ENCODE measurements at places on chromosomes 4 and X.

DNA sequence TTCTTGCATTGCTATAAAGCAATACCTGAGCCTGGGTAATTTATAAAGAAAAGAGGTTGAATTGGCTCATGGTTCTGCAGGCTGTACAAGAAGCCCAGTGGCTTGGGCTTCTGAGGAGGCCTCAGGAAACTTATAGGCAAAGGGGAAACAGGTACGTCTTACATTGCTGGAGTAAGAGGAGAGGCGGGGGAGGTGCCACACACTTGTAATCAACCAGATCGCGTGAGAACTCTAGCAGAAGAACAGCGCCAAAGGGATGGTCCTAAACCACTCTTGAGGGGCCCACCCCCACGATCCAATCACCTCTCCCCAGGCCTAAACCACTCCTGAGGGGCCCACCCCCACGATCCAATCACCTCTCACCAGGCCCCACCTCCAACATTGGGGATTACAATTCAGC lies 50.6 kb upstream of the SHOX start:
- DNase-seq = no peak

DNA sequence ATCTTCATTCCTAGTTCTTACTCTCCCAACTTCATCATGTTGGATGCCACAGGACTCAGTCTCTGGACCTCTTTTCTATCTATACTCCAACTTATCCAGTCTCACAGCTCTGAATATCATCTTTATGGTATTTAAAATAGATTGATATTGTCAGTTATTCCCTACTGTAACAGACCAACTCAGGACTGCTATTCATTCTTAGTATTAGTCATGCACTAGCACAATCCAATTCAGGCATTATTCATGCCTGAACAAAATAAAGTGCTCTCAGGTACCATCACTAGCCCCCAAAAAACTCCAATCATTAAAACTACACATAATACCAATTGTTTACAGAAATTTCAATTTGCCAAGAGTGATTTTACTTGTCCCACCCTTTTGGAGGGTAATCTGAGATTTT lies 37.7 kb downstream of the FRYL start:
- DNase-seq = no peak

DNA sequence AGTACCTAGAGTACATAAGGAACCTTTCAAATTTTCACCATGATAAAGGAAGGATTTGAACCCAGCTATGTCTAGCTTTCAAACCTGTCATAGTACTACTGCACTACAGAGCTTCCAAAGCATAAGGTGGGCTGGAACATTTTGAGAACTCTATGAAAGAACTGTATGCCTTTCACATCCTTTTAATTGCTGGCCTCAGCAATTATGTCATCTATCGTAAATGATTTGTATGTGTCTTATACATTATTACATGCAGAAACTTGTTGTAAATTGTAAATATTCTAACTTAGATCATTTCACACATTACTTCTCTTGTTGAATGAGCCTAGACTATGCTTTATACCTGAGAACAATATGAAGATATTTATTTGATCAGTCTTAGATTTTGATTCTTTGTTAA lies 220.7 kb downstream of the HEPH start:
- DNase-seq = no peak

DNA sequence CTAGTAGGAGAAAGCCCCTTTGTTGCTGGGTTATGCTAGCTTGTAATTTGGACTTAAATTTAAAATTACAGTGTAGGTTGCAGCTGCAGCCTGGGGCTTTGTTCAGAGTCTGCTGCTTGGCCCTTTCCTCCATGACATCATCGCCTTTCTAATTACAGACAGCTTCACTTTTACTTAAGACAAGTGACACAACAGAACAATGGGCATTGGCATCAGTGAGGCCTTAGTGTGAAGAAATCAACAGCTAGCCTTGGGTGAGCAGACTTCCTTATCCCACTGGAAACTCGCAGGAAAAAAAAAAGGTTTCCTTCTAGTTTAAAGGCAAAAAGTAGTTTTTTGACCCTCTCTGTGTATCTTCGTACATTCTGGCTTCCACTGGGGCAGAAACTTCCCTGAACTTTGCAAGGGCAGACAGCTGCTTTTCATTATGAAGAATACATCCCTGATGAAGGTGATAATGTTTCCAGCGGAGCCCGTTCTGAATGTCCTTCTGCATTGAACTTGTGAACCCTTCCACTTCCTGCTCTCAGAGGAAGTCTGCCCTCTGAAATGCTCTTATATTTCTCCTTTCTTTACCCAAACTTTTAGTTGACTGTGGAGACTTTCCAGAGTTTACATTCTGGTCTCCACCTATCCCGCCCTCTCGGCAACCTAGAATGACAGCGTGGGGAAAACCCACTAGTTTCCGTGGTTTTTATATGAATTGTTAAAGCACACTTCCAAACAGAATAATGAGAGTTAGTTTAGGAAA lies 123.2 kb upstream of the FAM9C start:
- DNase-seq = no peak

- DNase-seq = no peak
Observed at GRCh38 chr4:152107736-152108500, 347.1 kb upstream of the GATB start.

- no peak for DNase-seq
Observed at GRCh38 chrX:23228950-23229448, 105.7 kb upstream of the PTCHD1 start.

DNA sequence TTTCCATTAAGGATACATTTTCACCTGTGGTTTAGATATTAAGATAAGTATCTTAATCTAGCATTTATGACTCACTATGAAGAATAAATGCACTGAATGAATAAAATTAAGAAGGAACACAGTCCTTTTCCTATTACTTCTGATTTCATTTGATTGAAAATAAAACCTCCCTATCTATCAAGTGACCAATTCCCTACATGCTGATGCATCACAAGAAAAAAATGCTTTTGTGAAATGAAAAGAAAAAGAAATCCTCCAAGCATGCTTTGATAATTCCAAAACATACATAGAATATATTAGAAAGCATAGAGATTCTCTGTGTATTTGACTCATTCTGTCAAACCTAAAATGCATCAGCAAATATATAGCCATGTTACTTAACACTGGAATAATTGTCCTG lies 37.1 kb downstream of the PCDH10 start:
- DNase-seq = no peak

DNA sequence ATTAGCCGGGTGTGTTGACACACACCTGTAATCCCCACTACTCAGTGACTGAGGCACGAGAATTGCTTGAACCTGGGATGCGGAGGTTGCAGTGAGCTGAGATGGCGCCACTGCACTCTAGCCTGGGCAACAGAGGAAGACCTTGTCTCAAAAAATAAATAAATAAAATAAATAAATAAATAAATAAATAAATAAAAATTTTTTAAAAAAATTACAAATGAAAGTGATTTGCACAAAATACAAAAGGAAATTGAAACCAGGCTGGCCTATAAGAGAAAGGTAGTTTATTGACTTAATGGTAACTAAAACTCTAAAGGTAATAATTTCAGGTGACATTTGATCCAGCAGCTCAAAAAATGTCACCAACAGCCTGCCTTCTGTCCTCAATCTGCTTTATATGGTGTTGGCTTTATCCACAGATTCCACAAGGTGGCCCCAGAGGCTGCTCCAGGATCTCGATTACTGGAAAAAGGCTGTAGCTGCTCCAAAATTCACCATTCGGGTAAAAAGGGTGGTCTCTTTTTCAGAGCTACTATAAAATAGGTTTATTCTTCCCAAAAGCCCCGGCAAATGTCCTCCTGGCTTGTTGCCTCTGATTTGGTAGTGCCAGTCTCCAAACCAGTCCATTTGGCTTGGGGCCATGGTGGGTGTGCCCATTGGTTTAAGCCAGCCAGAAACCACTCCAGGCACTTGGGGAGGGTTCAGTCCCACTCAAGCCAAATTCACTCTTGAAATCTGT lies 61.4 kb upstream of the TRIM2 start:
- DNase-seq = no peak

- no peak for DNase-seq
Observed at GRCh38 chrX:2664502-2664901, 26.6 kb upstream of the CD99 start.

GRCh38 chr4:138097912-138098600 lies 144.1 kb downstream of the SLC7A11 start:
- DNase-seq = no peak

DNA sequence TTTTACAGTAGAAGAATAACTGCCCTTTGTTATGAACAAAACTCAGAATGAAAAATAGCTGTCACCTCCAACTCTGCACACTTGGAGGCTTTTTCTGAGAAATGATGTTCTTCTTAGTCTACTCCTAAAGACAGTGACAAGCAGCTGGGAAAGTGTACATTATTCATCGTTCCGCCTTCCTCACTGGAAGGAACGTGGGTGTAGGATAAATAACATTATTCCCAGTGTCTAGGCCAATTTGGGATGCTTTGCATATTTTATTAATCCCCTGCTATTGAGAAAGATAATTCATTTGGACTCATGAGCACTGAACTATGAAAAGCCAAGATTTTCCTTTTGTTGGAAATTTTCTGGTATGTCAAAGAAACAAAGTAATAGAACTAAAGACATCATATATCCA lies 87.8 kb downstream of the VCX2 start:
- DNase-seq = no peak

DNA sequence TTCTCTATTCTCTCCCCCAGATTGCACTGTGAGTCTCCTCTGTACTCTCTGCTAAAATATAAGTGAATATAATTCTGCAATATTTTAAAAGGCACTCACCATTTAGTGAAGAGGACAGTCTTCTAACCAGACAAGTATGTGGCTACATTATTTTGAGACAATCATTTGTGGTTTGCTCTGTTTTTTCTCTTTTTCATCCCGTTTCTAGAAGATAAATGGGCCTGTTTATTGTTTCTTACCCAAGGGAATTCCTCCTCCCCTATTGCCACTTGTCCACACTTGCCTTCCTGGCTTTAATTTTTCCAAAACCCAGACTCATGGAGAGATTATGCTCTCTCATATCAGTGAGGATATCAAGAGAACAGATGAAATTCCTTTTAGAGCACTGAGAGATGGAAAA lies 18.6 kb upstream of the IL13RA2 start:
- no peak for DNase-seq

- DNase-seq = no peak
Observed at GRCh38 chr4:86895692-86896488, 3.7 kb upstream of the C4orf36 start.

- DNase-seq = no peak
Observed at GRCh38 chr4:36747277-36748129, 466.1 kb downstream of the DTHD1 start.

- DNase-seq = no peak
Observed at GRCh38 chr4:125243789-125244397, 70.9 kb upstream of the FAT4 start.

DNA sequence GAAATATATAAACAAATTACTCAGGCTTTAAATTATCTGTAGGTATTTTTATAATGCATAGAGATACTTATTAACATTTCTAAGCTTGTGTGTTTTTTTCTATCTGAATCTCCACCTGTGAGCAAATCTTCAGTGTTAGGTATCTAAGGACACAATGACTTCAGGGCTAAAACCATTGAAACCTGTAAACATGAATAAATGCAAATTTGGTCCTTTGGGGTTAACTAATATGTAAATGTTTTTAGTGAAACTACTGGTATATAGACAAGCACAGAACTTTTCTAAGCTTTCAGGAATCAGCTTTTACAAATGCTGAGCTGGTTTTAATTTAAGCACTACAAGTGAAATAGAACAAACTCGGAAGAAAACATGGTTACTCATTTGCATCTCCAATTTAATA lies 147.9 kb downstream of the FBXO8 start:
- no peak for DNase-seq

DNA sequence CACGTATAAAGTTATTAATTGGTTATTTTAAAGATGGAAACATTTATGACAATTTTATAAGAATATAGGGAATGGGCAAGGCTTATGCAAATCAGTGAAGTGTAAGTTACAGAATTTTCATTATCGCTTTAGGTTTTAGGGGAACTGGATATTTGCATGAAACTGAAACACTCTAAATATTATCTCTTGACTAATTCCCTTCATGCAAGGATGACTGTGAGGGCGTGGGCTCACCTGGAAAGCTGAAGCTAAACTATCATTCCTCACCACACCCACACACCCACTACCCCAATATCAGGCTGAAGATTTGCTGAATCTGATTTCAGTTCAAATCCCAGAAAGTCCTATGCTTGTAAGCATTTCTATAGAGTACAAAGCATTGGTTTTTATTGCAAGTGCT lies 81.7 kb upstream of the ARHGAP24 start:
- DNase-seq = no peak

DNA sequence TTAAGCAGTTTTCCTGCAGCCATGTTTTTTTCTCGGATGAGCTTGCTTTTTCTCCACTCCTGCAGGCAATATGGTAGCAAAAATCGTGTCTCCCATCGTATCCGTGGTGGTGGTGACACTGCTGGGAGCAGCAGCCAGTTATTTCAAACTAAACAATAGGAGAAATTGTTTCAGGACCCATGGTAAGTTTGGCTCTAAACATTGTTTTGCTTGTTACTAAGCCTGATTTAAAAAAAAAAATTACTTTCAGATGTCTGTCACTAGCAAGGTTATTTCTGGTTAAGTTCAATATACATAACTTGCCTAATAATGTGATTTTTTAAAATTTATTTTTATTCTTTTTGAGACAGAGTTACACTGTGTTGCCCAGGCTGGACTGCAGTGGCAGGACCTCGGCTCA lies 17.5 kb upstream of the GYG2 start:
- no peak for DNase-seq

DNA sequence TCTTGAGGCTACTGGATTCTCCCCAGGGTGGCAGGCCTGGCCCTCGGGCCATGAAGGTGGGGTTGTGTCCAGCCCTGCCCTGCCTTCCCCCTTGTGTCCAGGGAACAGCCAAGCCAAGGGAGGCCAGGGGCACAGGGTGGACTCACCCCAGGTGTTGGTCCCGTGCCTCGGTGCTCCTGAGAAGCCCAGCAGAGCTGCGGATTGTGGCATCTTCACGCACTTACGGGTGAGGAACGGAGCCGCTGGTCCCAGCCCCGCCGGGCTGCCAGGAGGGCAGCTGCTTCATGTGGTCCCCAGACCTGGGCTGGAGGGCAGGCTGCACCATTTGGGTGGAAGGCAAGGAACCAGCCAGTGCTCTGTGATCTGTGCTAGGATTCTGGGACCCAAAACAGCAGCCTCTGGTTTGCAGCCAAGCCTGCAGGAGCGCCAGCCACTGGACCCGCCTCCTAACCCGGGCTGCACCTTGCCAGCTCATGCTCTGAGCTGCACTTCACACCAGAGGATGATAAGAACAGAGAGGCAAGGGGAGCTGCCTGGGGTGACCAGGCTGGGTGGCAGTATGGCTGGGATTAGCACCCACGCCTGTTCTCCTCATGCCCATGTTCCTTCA lies 36.1 kb upstream of the HMX1 start:
- no peak for DNase-seq

DNA sequence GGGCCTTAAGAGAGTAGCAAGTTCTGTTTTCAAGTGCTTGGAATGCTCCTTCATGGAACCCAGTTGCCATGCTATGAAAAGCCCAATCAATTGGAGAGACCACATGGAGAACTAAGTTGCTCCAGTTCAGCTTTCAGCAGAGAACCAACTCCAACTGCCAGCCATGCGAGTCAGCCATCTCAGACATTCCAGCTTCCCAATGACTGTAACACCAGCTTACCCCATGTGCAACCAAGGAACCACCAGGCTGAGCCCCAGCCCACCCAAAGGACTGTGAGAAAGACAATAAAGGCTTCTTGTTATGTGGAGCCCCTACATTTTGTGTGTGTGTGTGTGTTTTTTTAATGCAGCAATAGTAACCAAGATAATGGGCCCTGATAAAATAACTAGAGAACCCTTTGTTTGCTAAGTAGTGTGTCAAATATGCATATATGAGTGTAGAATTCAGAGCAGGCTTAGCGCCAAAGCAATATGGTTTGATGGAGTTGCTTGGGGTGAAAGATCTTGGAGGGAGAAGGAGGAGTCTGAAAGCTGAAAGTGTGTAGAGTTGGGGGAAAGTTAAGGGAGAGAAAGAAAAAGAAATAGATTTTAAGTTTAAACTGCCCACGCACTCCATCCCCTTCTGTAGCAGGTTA lies 35.0 kb upstream of the CCKAR start:
- DNase-seq = no peak

Measured in stimulated activated CD8-positive, alpha-beta memory T cell treated with anti-CD3 and anti-CD28 coated beads, Interleukin-12 subunit alpha, Interleukin-12 subunit beta, amount 100 ng/mL, for 4 hours (primary cell).